Activated T-helper 1 cell treated with anti-CD3 and anti-CD28 coated beads, Interleukin-2, amount 50 U/mL, for 16 hours (primary cell): ENCODE measurements at places on chromosomes 1 and 21.

DNA sequence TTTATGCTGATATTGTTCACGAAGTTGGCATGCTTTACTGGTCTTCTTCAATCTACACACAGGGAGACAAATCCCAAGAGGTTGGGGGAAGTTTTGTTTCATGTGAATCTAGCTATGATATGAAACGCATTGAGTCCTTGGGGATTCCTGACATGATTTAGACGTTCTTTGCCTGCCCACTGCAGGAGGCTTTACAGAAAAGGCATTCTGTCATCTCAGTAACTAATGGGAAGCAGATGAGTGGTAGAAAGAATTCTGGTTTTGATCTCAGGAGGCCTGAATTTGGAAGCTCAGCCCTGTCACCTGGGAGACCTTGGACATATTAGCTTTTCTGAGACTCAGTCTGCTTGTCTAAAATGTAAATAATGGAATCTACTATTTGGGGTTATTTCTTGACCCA is 383.0 kb upstream of the NFIA start:
- DNase-seq: no peak

DNA sequence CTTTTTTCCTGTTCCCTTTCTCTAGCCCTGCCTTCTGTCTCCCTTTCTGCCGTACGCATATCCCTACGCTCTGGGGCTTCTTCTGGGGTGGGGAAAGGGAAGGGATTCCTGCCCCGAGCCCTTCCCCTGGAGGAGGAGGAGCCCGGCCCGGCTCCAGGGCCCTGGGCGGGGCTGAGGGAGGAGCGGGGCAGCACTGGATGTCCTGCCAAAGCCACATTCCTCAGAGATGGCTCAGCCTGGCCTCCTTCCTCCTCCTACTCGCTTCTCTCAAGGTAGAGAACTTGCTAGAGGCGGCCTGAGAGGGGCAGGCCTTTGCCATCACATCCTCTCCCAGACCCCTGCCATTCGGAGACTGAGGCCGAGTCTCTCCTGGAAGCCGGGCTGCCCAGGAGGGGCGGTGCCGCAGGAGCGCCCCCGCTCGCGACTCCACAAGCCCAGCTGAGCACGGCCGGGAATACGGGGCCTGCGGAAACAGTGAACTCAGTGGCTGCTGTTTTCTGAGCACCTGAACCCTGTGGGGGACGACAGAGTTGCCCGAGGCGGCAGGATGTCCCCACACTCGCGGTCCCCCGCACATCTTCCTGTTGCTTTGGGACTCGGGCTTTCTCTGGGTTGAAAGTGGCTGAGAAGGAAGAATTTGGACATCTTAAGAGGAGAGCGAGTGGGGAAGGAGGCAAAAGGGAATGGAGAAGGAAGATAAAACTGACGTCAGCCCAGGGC is 12.2 kb downstream of the ADAMTSL4 start:
- DNase-seq: no peak

- no peak for DNase-seq
These were observed 1.4 kb upstream of the ARF1 start for GRCh38 chr1:228081144-228081543.

DNA sequence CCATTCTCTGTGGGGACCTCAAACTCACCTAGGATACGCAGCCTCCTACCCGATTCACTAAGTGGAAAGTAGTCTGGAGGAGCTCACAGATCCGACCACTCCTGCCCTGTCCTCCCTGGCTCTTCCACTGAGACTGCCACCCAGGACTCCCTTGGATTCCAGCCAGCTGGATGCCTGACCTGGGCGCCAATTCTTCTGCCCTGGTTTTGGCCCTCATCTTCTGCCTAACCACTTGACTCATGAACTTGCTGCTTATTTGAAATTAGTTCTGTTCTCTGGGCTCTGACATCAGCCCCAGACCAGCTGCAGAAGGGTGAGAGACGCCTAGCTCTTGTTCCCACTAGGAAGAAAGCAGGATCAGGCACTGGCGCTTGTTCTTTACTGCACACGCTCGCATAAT is 48.9 kb downstream of the SLC35D1 start:
- DNase-seq: no peak

- DNase-seq: no peak
These were observed 260.8 kb upstream of the RRP15 start for GRCh38 chr1:218024211-218024720.

GRCh38 chr1:64469977-64470664 is at the start of gene CACHD1:
TSS of gene CACHD1 (plus strand) at chr1:64470129. CDS start at chr1:64470745, 616 bp downstream.
- peak; percentile 12 for DNase-seq

GRCh38 chr1:184608581-184608980 is 146.1 kb downstream of the EDEM3 start:
- DNase-seq: no peak

GRCh38 chr1:185693654-185694053 is 40.5 kb upstream of the HMCN1 start:
- DNase-seq: no peak

DNA sequence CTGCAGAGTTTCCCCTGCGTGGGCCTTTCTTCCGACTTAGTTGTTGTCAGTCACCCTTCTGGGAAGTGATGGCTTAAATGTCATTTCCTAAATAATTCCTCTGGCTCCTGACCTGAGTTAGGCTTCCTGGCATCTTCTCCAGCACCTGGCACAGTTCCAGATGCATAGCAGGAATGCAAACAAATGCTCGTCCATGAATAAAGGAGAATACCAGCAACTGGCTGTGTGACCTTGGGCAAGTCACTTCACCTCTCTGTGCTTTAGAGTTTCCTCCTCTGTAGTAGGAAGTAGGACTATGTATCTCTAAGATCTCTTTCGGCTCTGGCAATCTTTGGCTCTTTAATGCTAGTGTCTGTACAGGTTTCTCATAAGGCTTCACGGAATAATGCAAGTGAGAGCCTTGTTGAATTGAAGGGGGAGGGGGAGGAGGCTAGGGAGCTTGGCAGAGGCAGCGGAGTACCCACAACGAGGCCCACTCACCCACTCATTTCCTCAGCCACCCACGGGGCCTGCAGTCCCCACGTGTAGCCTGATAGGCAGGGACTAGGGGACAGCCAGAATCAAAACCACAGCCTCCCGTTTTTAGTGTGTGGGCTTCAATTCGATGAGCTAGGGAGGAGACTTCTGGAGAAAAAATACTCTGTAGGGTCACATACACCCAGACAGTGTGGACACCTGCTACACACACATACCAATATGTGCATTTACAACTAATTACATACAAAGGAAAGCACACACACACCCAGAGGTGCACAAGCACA is 48.1 kb downstream of the TENT5C start:
- no peak for DNase-seq

- no peak for DNase-seq
These were observed 4.0 kb upstream of the GBP5 start for GRCh38 chr1:89276690-89277089.

- no peak for DNase-seq
These were observed 65.8 kb upstream of the IGSF21 start for GRCh38 chr1:18041685-18042355.
